Karpas-422 (cell line): ENCODE measurements at places on chromosomes 6 and 20. TPM values are rescaled to one million over a fixed set of nuclear protein-coding genes. Genes with fewer than 3 reads are reported as not detected.

DNA sequence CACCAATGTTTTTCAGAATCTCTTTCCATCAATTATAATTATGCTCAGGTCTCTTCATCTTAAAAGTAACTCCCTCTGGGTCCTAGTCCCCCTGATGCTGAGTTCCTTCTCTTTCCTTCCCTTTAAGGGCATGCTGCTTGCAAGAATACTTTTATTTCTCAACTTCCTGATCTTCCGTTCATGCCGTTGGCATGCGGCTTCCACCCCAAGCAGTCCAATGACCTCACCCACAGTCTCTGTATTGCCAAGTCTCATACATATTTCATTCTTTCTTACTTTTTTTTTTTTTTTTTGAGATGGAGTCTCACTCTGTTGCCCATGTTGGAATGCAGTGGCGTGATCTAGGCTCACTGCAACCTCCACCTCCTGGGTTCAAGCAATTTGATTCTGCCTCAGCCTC lies 83.5 kb downstream of the NDUFAF5 start:
- no peaks in the 10 kb centered on the region for H3K4me1 ChIP-seq
- no peaks in the 10 kb centered on the region for H3K36me3 ChIP-seq
- H3K27me3 ChIP-seq, result no peaks in the 10 kb centered on the region
- H3K4me3 ChIP-seq, result no peak overlapping the region
- no peak for DNase-seq

- H3K27ac ChIP-seq, result no peak overlapping the region
- no peaks in the 10 kb centered on the region for H3K27me3 ChIP-seq
- no peaks in the 10 kb centered on the region for H3K4me1 ChIP-seq
- peaks cover 24% of the 10 kb centered on the region; the same call in 1 of the 2 replicates for H3K36me3 ChIP-seq
Observed at GRCh38 chr6:20415712-20416454, 14.2 kb downstream of the E2F3 start.

GRCh38 chr6:159760602-159761057 lies 1.2 kb upstream of the ACAT2 start:
- H3K27me3 ChIP-seq, result no peaks in the 10 kb centered on the region
- DNase-seq, result no peak
- peaks cover 44% of the 10 kb centered on the region; the same call in 1 of the 2 replicates for H3K36me3 ChIP-seq
- H3K4me1 ChIP-seq, result peaks cover 31% of the 10 kb centered on the region
- H3K27ac ChIP-seq, result peak overlapping the region; percentile 96

The IL17A gene
- not detected in 2 replicates for total RNA-seq

The ADAM33 gene
- not detected in 2 replicates for total RNA-seq
